T follicular helper cell (primary cell): ENCODE measurements at places on chromosomes 3 and 15.

DNA sequence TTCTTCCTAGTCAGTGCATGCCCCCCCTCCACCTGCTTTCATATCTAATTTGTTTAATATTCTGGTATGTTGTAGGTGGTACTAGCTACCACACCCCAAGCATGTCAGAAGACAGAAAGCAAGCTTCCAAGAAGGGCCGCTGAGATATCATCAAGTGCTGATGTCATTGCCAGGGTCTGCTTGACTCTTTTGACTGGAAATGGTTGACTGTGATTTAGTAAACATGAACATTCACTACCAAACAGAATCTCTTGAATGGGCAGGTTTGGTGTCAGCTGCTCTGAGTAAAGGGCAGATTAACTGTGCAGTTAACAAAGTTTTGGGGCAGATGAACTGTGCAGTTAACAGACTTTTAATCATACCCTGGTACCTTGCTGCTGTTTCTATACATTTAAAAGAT, 244.2 kb upstream of the SATB1 start:
- DNase-seq: no peak

GRCh38 chr3:48118322-48118721, 69.9 kb downstream of the CDC25A start:
- DNase-seq: no peak

DNA sequence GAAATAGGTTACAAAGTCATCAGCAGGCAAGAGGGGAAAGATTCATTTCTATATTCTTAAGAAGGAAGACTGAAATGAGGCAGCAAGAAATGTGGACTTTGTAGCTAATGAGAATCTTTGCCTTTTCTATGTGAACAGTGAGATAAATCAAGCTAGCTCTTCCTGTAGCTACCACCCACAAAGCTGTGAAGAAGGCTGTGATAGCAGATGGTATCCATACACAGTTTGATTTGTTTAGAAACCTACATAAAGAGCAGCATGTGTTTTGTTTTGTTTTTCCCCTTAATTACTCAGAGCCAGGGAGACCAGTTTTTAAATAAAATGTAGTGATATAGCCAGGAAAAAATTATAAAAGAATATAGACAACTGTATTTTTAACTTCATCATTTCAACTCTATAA, 45.5 kb downstream of the TEX9 start:
- DNase-seq: no peak

DNA sequence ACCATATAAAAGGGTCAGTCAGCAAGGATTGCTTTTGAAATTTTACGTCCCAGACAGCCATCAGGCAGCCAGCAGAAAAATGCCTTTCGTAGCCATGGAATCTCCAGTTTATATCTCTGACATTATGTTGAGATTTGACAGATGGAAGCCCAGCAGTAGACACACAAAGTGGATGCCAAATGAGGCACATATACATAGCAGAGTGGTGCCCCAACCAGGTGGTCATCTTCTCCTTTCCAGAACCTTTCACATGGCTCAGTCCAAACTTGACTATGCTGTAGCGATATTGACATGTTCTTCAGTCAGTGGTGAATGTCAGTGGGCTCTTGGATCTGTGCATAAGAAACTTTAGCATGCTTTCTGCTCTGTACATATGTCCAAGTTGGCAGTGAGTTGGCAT, 123.3 kb upstream of the GBE1 start:
- DNase-seq: no peak

DNA sequence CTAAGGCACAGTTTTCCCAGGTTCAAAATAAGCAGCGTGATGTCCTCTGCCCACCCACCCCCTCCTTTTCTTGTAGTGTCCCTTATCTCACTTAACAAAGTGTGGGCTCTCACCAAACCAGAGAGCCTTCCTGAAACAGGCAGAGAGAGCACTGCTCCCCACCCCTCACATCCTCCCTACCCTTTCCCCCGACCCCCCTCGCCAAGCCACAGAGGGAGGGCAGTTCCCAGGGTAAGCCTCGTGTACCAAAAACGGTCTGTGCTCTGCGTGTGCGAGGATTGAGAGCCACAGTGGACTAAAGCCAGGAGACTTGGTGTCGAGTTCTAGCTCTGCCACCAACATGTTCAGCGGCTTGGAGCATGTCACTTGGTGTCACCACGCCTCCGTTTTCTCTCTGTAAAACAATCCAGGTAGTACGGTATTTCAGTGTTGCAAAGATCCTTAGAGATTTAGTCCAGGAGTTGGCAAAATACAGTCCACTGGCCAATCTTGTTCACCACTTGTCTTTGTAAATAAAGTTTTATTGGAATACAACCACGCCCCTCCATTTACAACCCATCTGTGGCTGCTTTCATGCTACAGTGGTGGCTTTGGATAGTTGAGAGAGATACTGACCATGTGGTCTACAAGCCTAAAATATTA, 249.9 kb downstream of the OPA1 start:
- no peak for DNase-seq

DNA sequence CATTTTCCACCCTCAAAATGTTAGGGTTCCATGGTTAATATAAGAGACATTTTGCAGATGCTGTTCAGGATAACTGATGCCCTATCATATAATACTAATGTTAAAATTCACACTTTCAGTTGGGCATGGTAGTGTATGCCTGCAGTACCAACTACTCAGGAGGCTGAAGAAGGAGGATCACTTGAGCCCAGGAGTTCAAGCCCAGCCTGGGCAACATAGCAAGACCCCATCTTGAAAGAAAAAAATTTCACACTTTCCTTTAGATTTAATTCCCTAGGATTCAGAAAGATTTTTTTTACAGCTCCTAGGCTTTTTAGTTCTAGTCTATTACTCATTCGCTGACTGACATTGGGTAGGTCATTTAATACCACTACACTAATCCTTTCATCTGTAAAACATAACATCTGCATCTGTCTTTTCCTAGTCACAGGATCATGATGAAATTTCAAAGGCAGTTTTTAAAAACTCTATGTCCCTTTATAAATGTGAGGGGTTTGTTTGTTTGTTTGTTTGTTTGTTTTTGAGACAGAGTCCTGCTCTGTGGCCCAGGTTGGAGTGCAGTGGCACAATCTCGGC, 103.7 kb downstream of the MYO5A start:
- DNase-seq: no peak

DNA sequence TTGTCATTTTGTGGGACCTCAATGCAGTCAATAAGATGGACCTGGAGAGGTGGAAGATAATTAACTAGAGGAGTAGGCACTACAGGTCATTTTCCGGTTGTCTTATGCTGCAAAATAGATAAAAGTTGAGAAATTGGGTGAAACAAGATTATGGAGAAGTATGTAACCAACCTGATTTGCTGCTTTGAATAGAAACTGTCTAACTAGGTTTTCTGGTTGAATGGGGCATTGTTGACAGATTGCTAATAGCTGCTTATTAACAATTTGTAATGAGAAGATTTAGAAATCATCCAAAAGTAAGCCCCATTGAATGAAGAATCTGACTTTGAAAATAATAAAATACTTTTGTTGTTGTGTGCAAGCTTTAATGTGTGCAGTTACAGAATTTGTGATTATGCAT, 26.2 kb downstream of the PIAS1 start:
- DNase-seq: no peak

DNA sequence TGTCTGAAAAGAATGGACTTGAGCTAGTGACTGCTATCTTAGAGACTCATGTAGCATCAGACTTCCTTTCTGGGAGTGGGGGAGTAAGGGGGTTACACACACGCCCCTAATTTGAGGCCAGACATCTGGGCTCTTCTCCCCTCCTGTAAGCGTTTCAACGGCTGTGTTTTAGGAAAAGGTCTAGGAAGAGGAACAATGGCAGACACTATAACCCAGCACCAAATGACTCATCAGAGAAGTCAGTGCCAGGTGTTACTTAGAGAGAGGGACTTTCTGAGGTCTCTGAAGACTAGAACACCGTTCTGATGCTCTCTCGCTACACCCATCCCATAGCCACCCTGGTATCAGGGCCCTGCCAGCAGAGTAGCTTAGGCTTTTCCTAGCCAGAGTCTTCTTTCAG, 65.5 kb downstream of the SSUH2 start:
- no peak for DNase-seq

GRCh38 chr15:22956257-22956977, 23.8 kb downstream of the CYFIP1 start:
- DNase-seq: no peak

DNA sequence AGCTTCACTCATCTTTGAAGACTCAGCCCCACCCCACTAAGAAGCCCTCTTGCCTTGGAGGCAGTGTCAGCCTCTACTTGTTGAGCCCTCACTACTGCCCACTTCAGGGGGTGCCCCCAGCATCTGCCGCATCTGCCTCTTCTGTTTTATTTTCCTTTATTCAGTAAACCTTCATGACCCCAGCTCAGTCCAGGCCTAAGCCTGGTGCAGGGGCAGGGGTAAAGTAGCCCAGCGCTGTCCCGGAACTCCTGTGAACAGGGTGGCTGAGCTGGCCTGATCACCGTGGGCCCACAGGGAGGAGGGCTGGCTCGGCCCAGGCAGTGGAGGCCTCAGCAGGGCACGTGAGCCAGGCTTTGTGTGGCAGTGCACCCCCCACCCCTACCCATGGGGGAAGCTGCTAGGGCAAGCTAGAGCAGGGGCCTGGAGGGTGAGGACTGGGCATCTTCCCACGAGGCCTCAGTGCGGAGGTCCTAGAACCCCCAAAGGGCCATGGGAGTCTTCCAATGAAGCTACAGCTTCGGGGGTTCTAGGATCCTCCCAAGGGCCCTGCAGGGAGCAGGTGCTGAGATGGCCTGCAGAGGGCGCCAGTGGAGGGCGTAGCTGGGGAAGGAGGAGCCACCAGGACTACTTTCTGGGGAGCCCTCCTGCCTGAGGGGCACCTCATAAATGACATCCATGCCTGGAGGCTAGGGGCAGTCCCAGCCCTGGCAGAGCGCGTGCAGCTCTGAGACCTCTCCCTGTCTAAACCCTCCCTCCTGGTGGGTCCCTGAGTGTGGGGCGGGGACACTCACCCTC, 36.0 kb downstream of the TSPAN3 start:
- DNase-seq: no peak

GRCh38 chr3:150956376-150956775, 16.2 kb downstream of the CLRN1 start:
- DNase-seq: no peak

- DNase-seq: no peak
Observed at GRCh38 chr15:77772641-77773402, 140.1 kb upstream of the LINGO1 start.

- DNase-seq: no peak
Observed at GRCh38 chr15:68697711-68698690, 119.2 kb downstream of the CORO2B start.

GRCh38 chr15:81108427-81108826, 25.6 kb upstream of the CFAP161 start:
- no peak for DNase-seq

DNA sequence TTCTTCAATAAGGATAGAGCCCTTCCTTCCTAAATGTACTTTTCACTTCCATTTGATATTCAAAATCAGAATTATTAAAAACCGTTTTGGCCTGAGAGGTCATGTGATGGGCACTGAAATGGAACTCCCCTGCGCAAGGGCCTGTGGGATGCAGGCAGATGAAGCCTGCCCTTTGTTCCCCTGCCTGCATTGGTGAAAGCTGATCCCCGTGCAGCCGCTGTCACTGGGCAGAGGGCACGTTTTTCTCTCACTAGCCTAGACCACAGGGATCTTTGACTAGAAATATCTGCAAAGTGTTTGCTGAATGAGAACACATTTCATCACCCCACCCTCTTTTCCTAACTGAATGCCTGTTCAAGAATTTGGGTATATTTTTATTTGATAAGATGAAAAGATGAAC, 74.9 kb downstream of the TIPARP start:
- DNase-seq: no peak

GRCh38 chr15:25514522-25514921, 75.7 kb upstream of the UBE3A start:
- no peak for DNase-seq

GRCh38 chr15:70512772-70513362, 250.5 kb downstream of the UACA start:
- peak; percentile 32 for DNase-seq

DNA sequence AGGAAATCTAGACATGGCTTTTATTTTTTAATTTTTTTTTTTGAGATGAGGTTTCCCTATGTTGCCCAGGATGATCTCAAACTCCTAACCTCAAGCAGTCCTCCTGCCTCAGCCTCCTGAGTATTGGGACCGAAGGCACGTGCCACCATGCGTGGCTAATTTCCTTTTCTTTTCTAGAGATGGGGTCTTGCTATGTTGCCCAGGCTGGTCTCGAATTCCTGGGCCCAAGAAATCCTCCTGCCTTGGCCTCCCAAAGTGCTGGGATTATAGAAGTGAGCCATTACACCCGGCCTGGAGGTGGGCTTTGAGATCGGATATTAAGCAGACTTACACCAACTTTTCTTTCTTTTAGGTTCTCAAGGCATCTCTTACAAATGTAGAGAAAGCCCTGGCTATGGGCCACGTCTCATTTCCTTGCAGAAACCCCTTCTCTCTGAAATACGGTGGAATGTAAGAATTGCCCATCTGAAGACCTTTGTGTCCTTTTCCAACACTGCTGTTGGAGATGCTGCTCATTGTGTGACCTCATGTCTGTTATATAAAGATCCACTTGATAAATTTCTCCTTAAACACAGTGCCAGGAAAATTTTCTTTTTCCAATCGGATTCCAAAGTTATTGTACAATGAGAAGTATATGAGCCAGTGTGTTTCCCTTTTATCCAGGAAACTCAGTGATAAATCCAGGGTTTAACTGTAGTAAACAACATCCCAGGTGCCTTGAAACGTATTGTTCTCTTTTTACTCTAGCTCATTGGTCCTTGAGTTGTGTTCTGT, 36.8 kb upstream of the CFAP161 start:
- DNase-seq: no peak

DNA sequence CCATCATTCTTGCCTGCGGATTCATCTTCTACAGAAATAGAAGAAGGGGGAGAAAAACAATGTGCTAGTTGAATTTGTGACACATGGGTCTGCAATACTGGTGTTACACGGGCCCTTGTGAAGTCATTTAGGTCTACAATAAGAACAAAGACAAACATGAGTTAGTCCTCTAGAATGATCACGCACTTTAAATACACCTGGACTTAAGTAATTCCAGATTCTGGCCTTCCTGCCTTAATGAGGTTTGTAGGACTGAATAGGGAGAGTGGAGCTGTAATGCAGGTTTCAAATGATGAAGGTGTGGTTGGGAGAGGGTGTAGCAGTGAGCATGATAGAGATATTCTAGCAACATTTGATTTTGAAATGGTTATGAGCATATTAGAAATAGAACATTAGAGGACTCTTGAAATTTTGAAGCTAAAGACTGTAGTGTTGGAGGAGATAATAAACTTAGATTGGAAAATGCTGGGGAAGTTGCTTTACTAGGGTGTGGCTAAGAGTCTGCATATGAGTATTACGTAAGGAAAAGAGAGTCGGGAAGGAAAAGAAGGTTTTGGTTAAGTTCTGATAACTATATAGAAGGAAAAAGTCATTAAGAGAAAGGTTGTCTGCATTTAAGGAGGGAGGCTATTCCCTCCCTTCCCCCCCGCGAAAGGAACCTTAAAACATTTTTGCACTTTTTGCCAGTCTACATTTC, 606 bp downstream of the EIF2A start:
- DNase-seq: no peak

DNA sequence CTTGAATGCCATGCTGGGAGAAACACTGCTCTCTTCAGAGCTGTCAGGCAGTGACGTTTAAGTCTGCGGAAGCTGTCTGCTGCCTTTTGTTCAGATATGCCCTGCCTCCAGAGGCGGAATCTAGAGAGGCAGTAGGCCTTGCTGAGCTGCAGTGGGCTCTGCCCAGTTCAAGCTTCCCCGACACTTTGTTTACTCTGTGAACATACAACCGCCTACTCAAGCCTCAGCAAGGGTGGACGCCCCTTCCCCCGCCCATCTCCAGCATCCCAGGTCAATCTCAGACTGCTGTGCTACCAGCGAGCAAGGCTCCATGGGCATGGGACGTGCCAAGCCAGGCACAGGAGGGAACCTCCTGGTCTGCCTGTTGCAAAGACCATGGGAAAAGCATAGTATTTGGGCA, 99.7 kb downstream of the TAFA4 start:
- DNase-seq: no peak
